ENCODE measurements at places on chromosomes 12 and 14. TPM values are rescaled to one million over a fixed set of nuclear protein-coding genes. Genes with fewer than 3 reads are reported as not detected.

GRCh38 chr12:49707128-49707811 lies at the start of gene FMNL3:
TSS of gene FMNL3 (minus strand) at chr12:49707405. CDS start at chr12:49707180, 225 bp downstream.
- peak within 1 kb of the TSS; percentile 95 for H3K4me3 ChIP-seq
- H3K27me3 ChIP-seq: no peaks in the 10 kb centered on the region
- peaks cover 42% of the 10 kb centered on the region for H3K4me1 ChIP-seq
- H3K27ac ChIP-seq: peak within 1 kb of the TSS; percentile 65
- peak; percentile 87 for DNase-seq

GRCh38 chr14:101823511-101824120 lies 62.1 kb downstream of the PPP2R5C start:
- H3K36me3 ChIP-seq: peaks cover 35% of the 10 kb centered on the region
- no peak for DNase-seq
- no peaks in the 10 kb centered on the region for H3K4me1 ChIP-seq
- no peak overlapping the region for H3K4me3 ChIP-seq

DNA sequence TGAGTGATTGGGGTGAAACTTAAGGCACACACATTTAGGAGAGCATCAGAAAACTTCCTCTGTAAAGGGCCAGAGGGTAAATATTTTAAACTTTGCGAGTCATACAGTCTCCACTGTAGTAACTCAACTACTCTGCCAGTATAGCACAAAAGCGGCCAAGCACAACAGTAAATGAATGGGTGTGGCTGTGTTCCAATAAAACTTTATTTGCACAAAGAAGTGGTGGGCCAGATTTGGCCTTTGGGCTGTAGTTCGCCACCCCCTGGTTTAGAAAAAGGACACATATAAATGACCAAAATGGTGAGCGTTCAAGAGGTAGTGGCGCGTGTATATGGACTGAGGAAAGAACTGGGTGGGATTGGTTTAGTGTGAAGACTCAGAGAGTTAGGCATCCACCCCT lies 109.9 kb downstream of the CALM1 start:
- H3K4me3 ChIP-seq: no peak overlapping the region
- H3K27me3 ChIP-seq: no peaks in the 10 kb centered on the region
- H3K27ac ChIP-seq: no peak overlapping the region
- no peak for DNase-seq
- no peaks in the 10 kb centered on the region for H3K4me1 ChIP-seq

- H3K4me1 ChIP-seq: peaks cover 8% of the 10 kb centered on the region
- H3K4me3 ChIP-seq: no peak overlapping the region
- no peaks in the 10 kb centered on the region for H3K36me3 ChIP-seq
- no peak for DNase-seq
- no peaks in the 10 kb centered on the region for H3K27me3 ChIP-seq
- H3K27ac ChIP-seq: no peak overlapping the region
Measured at GRCh38 chr12:49294086-49294803, 702 bp upstream of the PRPH start.

DNA sequence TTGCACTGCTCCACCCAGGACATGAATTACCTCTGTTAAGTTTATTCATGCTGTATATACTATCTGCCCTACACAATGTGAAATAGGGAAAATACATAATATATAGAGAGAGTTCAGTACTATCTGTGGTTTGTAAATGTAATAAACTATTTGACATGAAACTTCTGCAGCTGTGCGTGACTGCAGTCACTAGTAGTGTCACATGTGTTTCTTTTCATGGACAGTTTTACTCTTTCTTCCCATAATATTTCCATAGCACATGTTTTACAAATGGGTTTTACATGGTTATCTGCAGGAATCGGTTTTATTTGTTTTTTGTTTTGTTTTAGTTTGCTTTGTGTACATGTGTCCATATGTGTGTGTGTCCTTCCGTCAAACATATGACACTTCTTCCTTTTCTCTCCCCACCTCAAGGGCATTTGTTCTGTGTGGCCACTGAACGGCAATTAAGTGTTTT lies 1644.1 kb upstream of the FLRT2 start:
- no peak overlapping the region for H3K4me3 ChIP-seq
- no peaks in the 10 kb centered on the region for H3K27me3 ChIP-seq
- no peak overlapping the region for H3K27ac ChIP-seq
- H3K36me3 ChIP-seq: no peaks in the 10 kb centered on the region
- DNase-seq: no peak

DNA sequence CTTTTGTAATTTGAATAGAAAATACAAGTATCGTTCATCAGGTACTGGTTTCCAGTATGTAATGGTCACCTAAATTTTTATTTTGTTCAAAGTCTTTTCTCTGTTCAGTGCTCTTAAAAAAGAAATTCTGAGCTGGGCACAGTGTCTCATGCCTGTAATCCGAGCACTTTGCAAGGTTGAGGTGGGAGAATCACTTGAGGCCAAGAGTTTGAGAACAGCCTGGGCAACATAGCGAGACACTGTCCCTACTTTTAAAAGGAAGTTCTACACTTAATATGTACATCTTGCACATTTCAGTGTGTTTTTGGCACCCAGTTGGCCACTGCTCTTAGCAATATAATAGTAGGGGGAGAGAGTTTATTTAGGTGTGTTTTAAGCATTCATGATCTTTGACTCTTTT lies 27.9 kb downstream of the PCNX1 start:
- no peak overlapping the region for H3K27ac ChIP-seq
- peaks cover 8% of the 10 kb centered on the region for H3K4me1 ChIP-seq
- no peaks in the 10 kb centered on the region for H3K36me3 ChIP-seq

GRCh38 chr14:67166450-67166853 lies 22.8 kb upstream of the GARIN2 start:
- no peak overlapping the region for H3K4me3 ChIP-seq
- H3K27ac ChIP-seq: no peak overlapping the region
- peak; percentile 29 for DNase-seq
- H3K4me1 ChIP-seq: peaks cover 16% of the 10 kb centered on the region
- H3K27me3 ChIP-seq: no peaks in the 10 kb centered on the region

- H3K27me3 ChIP-seq: no peaks in the 10 kb centered on the region
- DNase-seq: no peak
- no peaks in the 10 kb centered on the region for H3K36me3 ChIP-seq
- H3K4me3 ChIP-seq: no peak overlapping the region
- H3K4me1 ChIP-seq: no peaks in the 10 kb centered on the region
Measured at GRCh38 chr12:76687981-76688380, 75.9 kb upstream of the ZDHHC17 start.

DNA sequence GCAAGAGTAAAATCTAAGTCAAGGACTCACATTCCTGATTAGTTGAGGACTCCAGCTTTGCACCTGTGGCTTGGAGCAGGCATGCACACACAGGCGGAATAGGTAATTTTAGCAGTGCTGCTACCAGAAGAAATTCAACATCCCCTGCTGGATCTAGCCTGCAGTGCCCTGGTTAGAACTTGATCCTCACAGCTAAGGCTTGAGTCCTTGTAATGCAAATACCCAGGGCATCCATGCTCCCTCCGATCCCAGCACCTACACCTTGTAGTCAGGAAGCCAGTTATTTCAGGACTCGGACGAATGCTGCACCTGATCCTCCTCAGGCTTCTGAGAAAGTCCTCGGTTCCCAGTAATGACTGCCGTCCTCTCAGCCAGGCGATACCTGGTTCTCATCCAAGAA lies 309.0 kb upstream of the AMIGO2 start:
- no peak for DNase-seq
- H3K27ac ChIP-seq: no peak overlapping the region
- H3K4me1 ChIP-seq: peaks cover 12% of the 10 kb centered on the region
- no peaks in the 10 kb centered on the region for H3K36me3 ChIP-seq
- H3K27me3 ChIP-seq: no peaks in the 10 kb centered on the region

DNA sequence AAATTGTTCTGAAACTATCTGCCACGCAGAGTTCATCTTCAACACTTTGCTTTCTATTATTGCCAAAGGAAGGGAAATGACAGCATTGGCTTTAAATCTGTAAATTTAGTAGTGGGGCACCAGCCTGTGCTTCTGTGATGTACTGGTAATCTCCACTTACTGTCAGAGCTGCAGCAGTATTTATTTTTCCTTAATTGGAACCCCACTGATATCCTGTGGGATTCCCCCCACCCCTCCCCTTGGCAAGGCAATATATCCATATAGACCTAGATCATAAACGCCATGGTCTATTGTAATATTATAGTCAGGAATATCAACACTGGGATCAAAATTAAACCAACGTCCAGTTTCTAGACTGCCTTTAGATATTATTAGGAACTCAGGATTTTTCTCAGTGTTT lies 96.7 kb downstream of the RMST start:
- H3K36me3 ChIP-seq: no peaks in the 10 kb centered on the region
- DNase-seq: no peak
- H3K4me3 ChIP-seq: no peak overlapping the region
- H3K27me3 ChIP-seq: no peaks in the 10 kb centered on the region

GRCh38 chr12:31740628-31741027 lies 11.8 kb upstream of the AMN1 start:
- H3K4me1 ChIP-seq: peaks cover 4% of the 10 kb centered on the region
- no peaks in the 10 kb centered on the region for H3K27me3 ChIP-seq
- no peak for DNase-seq
- no peak overlapping the region for H3K4me3 ChIP-seq

DNA sequence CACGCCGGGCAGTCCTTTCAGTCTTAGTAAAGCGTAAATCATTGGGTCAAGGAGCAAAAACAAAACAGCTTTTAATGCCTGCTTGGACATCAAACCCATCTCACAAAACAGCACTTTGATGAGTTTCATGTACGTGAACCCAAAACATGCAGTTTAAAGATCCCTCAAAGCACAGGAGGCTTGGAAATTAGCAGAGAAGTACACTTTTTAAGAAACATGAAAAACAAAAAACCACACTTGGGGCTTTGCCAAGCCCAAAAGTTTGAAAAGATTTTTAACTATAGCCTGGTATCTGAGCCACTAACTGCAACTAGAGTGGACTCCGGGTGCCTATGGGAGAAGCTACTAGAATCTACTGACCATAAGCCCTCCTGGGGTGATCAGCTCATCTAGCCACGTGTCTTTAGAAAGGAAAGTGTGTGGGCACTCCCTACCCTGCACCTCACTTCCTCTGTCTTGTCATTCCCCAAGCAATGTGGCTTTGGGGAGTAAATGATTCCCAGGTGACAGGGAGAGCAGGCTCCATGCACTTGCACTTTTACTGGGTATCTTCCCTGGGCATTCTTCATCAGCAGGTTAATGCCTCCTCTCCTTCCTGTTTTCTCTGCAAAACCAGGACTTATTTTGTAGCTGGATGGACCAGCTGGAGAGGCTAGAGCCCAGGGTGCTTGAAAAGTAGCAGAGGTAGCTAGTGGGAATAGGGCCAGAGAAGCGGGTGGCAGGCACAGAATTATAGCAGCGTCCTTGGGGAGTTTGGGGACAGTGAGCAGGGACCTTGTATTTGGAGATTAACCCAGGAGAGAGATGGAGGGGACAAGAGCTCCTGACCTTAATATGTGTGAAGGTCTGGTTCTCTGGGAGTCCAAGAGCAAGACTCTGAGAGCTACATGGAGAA lies 339.3 kb downstream of the BCL11B start:
- H3K4me3 ChIP-seq: no peak overlapping the region
- H3K27ac ChIP-seq: no peak overlapping the region
- H3K27me3 ChIP-seq: no peaks in the 10 kb centered on the region
- no peaks in the 10 kb centered on the region for H3K36me3 ChIP-seq
- H3K4me1 ChIP-seq: no peaks in the 10 kb centered on the region

GRCh38 chr12:110669193-110669502 lies 19.8 kb downstream of the HVCN1 start:
- no peaks in the 10 kb centered on the region for H3K36me3 ChIP-seq
- H3K4me3 ChIP-seq: no peak overlapping the region
- no peaks in the 10 kb centered on the region for H3K4me1 ChIP-seq
- no peaks in the 10 kb centered on the region for H3K27me3 ChIP-seq
- H3K27ac ChIP-seq: no peak overlapping the region

- no peak overlapping the region for H3K4me3 ChIP-seq
- no peak overlapping the region for H3K27ac ChIP-seq
- peaks cover 18% of the 10 kb centered on the region for H3K27me3 ChIP-seq
- no peak for DNase-seq
Measured at GRCh38 chr14:93787465-93788292, 606 bp downstream of the PRIMA1 start.

- H3K27ac ChIP-seq: no peak overlapping the region
- peaks cover 26% of the 10 kb centered on the region for H3K4me1 ChIP-seq
- H3K36me3 ChIP-seq: no peaks in the 10 kb centered on the region
Measured at GRCh38 chr14:68637106-68638021, 155.5 kb downstream of the ZFP36L1 start.

- H3K4me1 ChIP-seq: peaks cover 11% of the 10 kb centered on the region
- no peak overlapping the region for H3K27ac ChIP-seq
- H3K36me3 ChIP-seq: no peaks in the 10 kb centered on the region
- DNase-seq: no peak
- no peak overlapping the region for H3K4me3 ChIP-seq
Measured at GRCh38 chr12:64779354-64779974, 20.3 kb upstream of the GNS start.

DNA sequence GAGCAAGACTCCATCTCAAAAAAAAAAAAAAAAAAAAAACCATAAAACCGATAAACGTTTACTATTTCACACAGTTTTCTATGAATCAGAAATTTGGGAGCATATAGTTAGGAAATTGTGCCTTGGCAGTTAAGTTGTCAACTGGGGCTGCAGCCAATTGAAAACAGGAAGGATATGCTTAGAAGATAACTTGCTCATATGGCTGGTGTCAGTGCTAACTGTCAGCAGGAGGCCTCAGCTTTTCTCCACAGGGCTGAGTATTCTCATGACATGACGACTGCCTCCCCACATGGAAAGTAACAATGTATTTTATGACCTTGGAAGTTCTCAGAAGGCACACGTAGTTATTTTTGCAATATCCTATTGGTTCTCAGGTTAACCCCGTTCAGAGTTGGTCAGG lies 29.6 kb upstream of the OR5AU1 start:
- no peaks in the 10 kb centered on the region for H3K36me3 ChIP-seq
- no peaks in the 10 kb centered on the region for H3K4me1 ChIP-seq
- H3K27ac ChIP-seq: no peak overlapping the region
- no peak for DNase-seq
- H3K4me3 ChIP-seq: no peak overlapping the region

DNA sequence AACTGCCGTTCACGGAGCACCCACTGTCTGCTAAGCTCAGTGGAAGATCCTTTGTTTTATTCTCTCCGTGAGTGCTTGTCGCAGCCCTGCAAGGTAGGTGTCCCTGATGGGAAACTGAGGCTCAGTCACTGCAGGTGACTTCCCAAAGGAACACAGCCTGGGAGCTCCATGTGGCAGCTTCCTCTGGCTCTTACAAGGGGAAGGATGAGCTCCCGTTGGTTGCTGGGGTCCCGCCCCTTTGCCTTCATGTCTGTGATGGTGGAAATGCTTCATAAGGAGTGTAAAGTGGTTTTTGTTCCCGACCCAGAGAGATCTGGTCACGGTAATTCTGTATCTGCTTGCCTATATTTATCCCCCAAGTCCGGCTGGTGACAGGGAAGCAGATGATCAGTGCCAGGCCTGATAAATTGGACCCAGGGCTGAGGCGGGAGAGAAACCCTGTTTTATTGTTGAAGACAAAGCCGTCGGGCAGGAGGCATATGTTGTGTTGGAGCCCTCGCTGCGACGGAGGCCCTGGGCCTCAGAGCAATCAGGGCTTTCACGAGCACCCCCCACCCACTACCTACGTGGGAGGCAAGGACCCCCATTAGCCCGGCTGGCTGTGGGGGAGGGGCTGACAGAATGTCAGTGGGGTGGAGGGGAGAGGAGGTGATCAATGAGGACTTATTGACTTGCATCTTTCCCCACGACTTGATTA lies 91.9 kb downstream of the KIF26A start:
- no peaks in the 10 kb centered on the region for H3K4me1 ChIP-seq
- H3K4me3 ChIP-seq: no peak overlapping the region

CPNE6 gene
- not detected for total RNA-seq

ASIC1 gene
- total RNA-seq: 0.50 TPM

PMEL gene
- total RNA-seq: not detected

GPR137C gene
- total RNA-seq: 4.1 TPM

ZDHHC22 gene
- total RNA-seq: 0.03 TPM

OR4K1 gene
- total RNA-seq: not detected

VAMP1 gene
- 2.4 TPM for total RNA-seq

TWF1 gene
- total RNA-seq: 135 TPM

TCL1B gene
- total RNA-seq: not detected

PLXNC1 gene
- total RNA-seq: 4.4 TPM

RNASE3 gene
- not detected for total RNA-seq

SRRM4 gene
- total RNA-seq: not detected

TAS2R19 gene
- total RNA-seq: 1.9 TPM

Data from SJSA1 (cell line).